Adipose tissue (tissue), 3 donors: ENCODE measurements at places on chromosomes 16 and 17. TPM values are rescaled to one million over a fixed set of nuclear protein-coding genes. Genes with fewer than 3 reads are reported as not detected.

The GSDMA gene
- 0.22 TPM for polyA plus RNA-seq

The GH2 gene
- not detected for polyA plus RNA-seq

The HEATR9 gene
- polyA plus RNA-seq: 0.04 TPM

The MYH1 gene
- polyA plus RNA-seq: 0.06 TPM

The DNAH3 gene
- polyA plus RNA-seq: not detected

The TBC1D28 gene
- polyA plus RNA-seq: not detected

The PEX12 gene
- polyA plus RNA-seq: 1.9 TPM

The RMI2 gene
- polyA plus RNA-seq: 0.87 TPM

The TENT4B gene
- 3.3 TPM for polyA plus RNA-seq

The OR2C1 gene
- 0.03 TPM for polyA plus RNA-seq
